Cortex of kidney (tissue), 1 donor: ENCODE measurements at places on chromosomes 3 and 15.

- DNase-seq = no peak
Observed at GRCh38 chr3:149848238-149848637, 35.2 kb downstream of the RNF13 start.

- DNase-seq = no peak
Observed at GRCh38 chr3:117217760-117218316, 508.3 kb downstream of the TUSC7 start.

GRCh38 chr3:27659279-27660021 lies 62.7 kb downstream of the EOMES start:
- DNase-seq = no peak

DNA sequence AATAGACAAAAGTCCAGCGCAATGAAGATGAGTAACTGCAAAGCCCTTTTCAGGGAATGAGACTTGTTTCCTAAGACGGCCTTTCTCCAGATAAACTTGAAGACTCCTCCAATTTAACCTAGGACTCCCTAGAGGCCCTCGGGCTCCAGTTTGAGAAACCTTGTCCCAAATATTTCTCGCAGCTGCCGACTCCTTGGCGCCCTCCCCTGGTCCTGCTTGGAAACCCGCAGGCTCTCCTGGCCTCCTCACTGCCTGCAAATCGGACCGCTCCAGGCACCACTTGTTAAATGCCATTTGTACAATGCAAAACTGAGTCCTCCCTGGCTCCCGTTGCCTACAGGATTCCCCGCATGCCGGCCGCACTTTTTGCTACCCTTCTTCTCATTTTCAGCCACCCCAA lies 36.8 kb downstream of the MUC4 start:
- no peak for DNase-seq

DNA sequence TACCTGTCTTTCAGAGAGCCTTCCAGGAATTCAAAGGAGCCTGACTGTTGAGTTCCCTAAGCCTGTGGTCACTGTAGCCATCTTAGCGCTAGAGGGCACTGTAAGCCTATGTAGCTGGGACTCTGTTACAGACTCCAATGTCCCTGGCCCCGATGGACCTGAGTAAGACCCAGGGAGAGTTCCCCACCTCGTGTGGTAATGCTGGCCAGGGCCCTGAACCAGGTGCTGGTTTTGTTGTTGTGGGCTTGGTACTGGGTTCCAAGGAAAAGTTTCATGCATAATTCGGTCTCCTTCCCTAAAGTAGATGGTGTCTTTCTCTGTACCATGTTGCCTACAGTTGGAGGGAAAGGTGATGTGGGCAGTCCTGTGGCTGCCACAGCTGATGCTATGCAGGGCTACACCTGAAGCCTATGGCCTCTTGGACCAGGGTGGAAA lies 32.4 kb downstream of the CDAN1 start:
- no peak for DNase-seq

DNA sequence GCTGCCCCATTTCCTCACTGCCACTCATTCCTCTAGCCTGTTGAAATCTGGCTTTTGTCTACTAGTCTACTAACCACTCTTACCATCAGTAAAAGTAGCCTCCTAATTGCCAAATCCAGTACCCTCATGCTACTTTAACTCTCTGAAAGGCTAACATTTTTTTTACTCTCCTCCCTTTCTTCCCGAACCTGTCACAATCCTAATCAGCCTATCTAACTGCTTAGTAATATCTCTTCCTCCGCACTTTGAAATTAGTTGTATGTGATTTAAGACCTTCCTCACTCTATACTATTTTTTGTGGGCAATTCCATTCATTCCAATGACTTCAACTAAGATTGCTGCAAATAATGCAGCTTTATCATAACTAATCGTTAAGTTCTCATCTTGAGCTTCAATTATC lies 3.7 kb downstream of the SENP7 start:
- DNase-seq = no peak

DNA sequence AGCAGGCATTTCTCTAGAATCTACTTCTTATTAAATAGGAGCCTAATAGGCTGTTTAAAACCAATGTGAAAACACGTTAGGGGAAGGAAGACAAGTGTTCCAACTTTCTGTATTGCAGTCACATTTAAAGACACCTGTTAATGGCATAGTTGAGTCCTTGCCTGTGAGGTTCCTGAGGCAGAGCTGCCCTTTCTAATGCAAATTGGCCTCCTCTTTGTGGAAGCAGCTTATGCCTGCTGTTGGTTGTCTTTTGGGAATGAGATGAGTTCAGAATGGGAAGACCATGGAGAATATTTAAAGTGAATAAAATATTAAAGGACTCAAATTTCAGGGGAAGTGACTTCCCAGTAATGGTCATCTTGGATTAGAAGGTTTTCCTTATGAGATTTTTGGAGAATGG lies 51.2 kb downstream of the NEK11 start:
- no peak for DNase-seq

DNA sequence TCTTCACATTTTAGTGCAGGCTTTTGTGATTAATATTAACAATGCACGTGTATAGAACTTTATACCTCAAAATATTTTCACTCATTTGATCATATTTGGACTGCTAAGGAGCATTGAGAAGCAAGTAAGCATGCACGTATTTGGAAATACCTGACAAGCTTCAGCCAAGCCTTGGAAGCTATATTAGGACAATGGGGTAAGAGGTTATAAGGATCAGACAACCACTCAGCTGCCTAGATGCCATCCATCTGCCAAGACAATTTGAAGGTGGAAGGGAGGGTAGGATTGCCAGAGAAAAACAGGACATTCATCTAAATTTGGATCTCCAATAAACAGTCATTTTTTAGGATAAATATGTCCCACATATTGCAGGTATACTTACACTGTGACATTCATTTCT lies 394.9 kb upstream of the CFAP20DC start:
- no peak for DNase-seq

DNA sequence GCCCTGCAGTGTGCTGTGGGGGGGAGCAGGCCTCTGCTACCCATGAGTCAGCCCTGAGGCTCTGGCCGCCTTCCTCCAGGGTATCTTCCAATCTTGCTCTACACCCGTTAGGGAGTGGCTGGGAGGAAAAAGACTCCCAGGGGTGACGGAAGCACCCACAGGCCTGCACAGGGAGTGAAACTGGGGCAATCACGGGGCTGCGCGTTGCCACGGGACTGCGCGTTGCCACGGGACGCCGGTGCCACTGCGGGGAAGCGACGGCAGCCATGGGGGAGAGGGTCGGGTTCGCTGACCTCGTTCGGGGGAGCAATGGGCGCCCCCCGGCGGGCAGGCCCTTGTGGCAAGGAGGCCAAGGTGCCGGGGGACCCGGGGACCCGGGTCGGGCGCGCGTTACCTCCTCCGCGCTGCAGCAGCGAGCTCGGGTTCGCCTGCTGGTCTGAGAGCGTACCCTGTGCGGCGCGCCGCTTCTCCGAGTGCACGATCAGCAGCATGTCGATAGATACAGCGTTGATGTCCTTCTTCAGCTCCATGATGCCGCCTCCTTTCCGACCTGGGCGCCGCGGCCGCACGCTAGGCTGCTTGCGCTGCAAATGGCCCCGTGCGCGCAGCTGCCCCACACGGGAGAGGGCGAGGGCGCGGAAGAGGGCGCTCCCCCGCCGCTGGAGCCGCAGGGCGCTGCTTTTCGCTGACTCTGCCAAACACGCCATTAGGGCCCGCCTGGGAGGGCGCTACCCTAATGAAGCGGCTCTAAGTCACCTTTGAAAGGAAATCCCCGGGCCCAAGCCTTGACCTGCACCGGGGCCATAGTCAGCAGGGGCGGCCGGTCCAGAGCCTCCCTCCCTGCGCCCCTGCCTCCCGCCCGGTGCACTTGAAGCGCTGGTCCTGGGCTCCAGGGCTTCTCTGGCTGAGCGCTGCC lies at the start of gene KY:
KY (minus strand) TSS at position 592 of the 916 bp plus-strand sequence; CDS start at position 530, 62 bp downstream.
- DNase-seq = no peak
